Astrocyte (in vitro differentiated cells and primary cell): ENCODE measurements at places on chromosomes 1 and 21. TPM values are rescaled to one million over a fixed set of nuclear protein-coding genes. Genes with fewer than 3 reads are reported as not detected.

The ADPRS gene
- 28.7 and 32.2 TPM in 2 replicates for total RNA-seq

GRCh38 chr21:28541371-28542112 is 451.1 kb downstream of the LTN1 start:
- DNase-seq = no peak

DNA sequence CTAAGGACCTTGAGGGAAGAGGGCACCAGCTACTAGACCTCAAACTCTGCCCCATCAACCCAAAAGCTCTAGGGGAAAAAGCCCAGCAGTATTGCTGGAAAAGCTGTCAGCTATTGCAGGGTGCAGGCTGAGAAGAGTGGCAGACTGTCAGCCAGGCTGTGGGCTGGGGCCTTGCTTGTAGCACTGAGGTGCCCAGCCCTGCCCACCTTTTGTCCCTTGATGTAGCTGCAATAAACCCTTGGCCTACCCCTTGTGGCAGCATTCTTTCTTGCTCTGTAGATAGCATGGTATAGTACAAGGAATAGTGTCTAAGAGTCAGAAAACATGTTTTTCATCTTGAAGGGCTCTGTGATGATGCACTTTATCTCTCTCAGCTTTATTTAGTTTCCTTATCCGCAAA is 39.4 kb downstream of the CDC14A start:
- DNase-seq = no peak

GRCh38 chr21:20207335-20207734 is 790.9 kb upstream of the NCAM2 start:
- no peak for DNase-seq

DNA sequence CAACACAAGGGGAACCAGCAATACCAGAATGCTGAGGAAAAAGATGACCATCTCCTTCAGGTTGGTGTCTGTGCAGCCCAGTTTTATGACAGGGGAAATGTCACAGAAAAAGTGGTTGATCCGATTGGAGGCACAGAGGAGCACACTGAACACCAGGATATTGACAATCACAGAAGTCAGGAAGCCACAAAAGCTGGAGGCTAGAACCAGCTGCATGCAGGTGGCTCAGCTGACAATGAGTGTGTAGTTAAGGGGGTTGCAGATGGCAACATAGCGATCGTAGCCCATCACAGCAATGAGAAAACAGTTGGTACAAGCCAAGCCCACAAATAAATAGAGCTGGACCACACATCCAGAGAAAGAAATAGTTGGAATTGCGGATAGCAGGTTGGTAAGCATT is 16.3 kb upstream of the OR10K1 start:
- no peak for DNase-seq
